ENCODE measurements at places on chromosomes 1 and 21.

DNA sequence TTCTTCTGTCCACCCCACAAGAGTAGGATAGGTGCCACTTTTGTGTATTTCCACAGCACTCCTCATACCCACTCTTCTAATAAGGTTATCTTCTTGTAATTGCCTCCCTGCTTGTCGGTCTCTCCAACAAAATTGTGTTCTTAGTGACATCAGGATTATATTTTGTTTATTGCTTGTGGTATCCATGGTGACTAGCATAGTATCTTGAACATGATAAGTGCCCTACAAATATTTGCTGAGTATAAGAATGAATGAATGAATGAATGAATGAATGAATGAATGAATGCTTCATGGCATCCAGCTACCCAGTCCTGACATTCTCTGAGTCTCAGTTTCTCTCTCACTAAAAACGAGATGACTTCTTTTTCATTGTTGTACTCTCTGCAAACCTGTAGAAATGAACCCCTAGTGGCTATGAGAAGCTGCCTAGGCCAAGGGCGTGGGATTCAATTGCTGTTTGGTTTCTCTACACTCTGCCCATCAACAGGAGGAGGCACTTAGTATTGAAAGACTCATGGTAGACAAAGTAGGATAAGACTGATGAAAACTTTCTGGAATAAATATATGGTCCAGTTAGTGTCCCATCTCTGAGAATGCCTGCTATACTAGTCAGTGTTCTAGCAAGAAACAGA is 121.0 kb downstream of the TMEM53 start:
- no peak for DNase-seq

GRCh38 chr1:186984959-186985358 is 156.2 kb downstream of the PLA2G4A start:
- no peak for DNase-seq

GRCh38 chr1:213988507-213989001 is 781 bp downstream of the PROX1 start:
- no peak for DNase-seq

DNA sequence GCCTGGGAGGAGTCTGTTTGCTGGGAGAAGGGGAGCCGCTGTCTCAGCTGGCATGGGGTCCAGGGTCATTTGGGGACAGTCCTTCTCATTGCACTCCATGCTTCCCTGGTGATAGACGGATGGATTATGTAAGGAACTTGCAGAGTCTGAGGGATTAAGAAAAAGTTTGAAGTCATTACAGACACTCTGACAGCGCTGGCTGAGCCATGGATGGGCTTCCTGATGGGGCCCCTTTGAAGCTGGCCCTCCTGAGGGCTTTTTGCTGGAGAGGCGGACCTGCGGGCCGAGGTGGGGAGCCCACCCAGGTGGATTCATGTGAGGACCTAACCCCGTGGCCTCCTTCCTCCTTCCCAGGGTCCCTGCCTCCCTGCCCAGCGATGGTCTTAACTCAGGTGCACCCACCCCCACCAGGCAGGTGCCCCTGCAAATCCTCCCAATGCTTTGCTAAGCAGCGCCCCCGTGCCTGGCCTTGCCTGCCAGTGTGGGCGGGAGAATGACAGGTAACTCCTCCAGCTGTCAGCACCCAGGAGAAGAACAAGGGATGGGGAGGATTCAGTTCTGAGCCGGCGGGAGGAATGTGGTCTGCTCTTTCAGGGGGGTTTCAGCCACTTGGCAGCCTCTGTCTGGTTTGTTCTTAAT is 24.2 kb upstream of the C1orf174 start:
- no peak for DNase-seq

DNA sequence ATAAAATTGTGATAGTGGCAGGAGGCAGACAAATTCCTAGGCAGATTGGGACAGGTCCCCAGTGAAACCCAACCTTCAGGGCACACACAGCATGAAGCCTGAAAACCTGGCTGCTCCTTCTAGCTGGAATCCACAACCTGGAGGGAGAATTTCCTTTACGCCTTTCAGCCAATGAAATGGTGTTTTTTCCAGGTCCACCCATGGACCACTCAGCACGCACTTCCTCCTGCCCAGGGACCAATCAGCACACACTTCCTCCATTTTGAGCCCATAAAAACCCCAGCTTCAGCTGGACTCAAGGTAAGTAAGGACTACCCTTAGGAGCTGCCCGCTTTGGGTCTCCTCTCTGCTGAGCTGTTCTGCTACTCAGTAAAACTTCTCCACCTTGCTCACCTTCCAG is 120.1 kb downstream of the AKT3 start:
- DNase-seq = no peak

DNA sequence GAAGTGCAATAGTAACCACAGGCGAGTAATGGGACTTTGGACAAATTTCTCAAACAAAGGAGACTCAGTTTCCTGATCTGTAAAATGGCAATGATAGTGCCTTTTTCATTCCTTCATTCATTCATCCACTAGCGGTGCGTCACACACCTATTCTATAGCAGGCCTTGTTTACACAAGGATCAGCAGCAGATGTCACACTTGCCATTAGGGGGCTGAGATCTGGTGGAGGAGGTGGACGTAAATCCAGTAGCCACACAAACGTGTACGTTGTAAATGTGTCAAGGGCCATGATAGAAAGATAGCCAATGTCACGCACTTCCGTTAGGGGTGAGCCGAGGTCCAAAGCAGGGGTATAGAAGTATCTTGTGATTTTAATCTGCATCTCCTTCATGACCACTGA is 34.2 kb downstream of the SERINC2 start:
- no peak for DNase-seq

DNA sequence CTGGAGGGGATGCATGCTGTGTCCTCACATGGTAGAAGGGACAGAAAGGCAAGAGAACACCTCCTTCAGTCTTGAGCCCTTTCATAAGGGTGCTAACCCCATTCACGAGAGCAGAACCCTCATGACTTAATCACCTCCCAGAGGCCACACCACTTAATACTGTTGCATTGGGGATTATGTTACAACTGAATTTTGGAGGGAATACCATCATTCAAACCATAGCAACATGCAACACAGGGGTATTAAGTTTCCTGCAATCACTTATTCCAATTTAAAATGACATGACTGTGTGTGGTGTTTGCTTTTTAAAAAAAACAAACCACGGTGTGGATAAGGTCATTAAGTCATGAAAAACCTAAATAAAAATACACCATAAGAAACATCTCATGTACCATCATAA is 3.1 kb upstream of the LIN9 start:
- DNase-seq = no peak

- no peak for DNase-seq
These were observed 36.2 kb upstream of the DMBX1 start for GRCh38 chr1:46453449-46453848.

GRCh38 chr1:8721679-8722324 is 95.6 kb downstream of the RERE start:
- DNase-seq = no peak

DNA sequence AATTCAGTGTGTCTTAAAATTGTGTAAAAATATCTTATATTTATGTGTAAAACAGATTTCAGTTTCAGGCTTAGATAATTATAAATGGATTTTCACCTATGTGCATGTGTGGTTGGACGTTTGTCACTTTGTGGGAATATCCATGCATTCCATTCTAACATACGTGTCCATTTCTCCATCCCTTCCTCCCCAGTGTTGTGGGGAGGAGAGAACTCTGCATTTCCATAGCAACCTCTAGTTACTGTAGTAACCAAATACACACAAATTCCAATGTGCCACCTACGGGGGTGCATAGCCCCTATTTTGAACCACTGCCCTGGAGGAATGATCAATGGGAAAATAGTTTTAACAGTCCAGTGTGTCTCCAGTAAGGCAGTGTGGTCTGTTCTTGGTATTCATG is 79.0 kb downstream of the RASAL2 start:
- DNase-seq = no peak

DNA sequence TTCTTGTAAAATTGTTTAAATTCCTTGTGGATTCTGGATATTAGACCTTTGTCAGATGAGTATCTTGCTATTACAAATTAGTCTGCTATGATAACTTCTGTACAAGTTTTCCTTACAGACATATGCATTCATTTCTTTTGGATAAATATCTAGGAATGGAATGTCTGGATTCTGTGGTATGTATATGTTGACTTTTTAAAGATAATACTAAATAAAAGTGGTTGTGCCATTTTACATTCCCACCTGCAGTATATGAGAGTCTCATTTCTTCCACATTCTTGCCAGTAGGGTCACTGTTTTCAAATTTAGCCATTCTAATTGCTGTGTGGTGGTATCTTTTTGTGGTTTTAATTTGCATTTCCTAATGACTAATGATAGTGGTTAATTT is 53.9 kb downstream of the SYDE2 start:
- DNase-seq = no peak

DNA sequence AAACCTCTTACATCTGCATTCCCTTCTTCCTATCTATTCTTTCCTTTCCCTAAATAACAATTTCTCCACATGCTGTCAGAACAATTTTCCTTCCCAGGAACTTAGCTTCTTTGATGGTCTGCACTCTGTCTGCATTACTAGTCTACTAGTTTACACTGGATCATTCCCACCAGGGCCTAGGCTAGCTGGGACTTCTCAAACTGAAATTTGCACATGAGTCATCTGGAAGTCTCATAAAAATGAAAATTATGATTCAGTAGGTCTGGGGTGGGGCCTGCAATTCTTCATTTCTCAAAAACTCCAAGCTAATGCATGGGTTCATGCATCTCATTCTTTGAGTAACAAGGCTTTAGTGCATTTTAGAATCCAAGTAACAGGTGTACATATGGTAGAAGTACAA is 74.2 kb downstream of the GABPA start:
- no peak for DNase-seq

GRCh38 chr1:228044961-228045360 is 37.5 kb upstream of the ARF1 start:
- DNase-seq = no peak

- no peak for DNase-seq
These were observed 75.0 kb downstream of the CD34 start for GRCh38 chr1:207835958-207836357.

DNA sequence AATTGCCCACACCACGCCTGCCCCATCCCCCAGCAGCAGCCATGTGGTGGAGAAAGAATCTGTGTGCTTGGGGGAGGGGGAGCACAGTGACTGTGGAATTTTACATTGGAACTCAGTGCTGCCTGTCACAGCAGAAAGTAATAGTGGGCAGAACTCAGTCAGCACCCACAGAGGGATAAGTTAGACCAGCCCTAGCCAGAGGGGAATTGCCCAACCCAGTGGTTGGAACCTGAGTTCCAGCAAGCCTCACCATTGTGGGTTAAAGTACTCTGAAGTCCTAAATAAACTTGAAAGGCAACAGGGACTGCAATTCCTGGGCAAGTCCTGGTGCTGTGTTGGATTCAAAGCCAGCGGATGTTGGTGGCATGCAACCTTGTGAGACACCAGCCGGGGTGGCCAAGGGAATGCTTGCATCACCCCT is 88.8 kb downstream of the MRPL39 start:
- DNase-seq = no peak

GRCh38 chr1:62876535-62876934 is 92.6 kb downstream of the ATG4C start:
- no peak for DNase-seq

DNA sequence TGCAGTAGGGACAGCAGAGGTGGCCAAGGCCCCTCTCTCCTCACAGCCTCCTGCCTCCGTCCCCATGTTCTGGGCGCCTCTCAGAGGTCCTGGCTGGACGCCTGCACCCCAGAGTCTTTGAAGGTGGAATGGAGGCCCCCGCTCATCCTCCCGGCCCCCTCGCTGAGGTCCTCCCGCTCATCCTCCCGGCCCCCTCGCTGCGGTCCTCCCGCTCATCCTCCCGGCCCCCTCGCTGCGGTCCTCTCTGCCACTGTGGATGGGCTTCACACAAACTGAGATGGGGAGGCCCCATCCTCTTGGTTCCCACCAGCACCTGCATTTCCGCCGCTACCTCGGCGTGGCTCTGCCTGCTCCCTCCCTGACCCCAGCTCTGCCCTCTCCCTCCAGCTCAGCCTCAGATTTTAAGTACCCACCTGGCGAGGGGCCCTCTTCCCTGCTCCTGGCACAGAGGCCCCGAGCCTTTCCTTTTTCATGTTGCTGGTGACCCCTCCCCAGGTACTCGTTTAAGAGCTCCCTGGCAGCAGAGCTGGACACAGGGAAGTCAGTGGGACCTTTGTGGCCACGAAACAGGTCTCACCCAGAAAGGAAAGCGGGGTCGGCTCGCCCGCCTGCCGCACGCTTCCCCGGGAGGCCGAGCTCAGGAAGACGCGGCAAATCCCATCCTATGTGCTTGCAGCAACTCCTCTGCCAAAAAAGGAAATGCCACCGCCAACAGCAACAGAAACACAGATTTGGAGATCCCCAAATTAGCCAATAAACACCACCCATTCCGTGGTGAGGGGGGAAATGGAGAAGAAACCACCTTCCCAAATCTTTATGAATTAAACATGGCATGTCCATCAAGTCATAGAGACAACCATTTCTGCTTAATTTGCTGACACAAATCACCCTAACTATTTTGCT is 143.7 kb downstream of the PRDM16 start:
- DNase-seq = no peak
